ENCODE measurements at places on chromosomes 13 and 19.

DNA sequence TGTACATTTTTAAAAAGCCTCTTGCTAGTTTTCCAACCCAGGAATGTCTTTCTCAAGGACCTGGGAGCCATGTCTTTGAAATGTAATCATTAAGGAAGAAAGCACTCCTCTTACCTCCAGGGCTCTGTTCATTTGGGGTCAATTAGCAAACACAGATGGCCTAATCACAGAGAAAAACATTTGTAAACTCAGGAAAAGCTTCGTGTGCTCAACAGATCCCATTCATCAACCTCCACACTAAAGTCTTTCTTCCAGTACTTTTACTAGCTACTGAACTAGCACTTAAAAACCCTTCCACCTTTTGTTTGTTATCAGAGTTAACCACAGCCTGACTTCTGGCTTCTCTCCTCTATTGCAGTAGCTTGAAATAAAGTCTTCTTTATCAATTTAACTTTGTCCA lies 441.4 kb downstream of the PCDH20 start:
- no peak for DNase-seq

- no peak for DNase-seq
Measured at GRCh38 chr19:34085336-34085735, 87.0 kb upstream of the LSM14A start.

DNA sequence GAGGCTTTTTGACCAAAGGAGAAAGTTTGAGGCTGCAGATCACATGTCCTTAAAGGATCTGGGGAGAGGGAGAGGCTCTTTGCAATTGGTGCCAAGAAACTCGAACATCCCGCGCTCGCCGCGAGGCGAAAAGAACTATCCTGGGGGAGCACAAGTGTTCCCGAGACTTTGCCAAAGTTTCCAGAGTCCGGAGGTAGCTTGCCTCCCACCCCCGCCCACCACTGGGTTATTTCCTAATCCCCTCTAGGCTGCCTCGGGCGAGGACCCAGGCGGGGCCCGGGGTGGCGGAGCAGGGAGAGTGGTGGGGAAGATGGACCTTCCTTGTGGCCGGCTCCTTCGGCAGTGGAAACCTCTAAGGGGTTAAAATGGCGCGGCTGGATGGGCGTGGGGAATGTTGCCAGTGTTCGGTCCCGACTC lies 114.5 kb downstream of the KCNRG start:
- DNase-seq, result no peak

GRCh38 chr13:111241006-111241755 lies 79.3 kb upstream of the TEX29 start:
- DNase-seq, result no peak

- DNase-seq, result no peak
Measured at GRCh38 chr13:74168263-74168675, 34.1 kb upstream of the KLF12 start.

GRCh38 chr19:54387991-54388801 lies 23.5 kb upstream of the LAIR1 start:
- no peak for DNase-seq

GRCh38 chr19:55493052-55493644 lies 4.9 kb downstream of the SSC5D start:
- DNase-seq, result peak; percentile 45

DNA sequence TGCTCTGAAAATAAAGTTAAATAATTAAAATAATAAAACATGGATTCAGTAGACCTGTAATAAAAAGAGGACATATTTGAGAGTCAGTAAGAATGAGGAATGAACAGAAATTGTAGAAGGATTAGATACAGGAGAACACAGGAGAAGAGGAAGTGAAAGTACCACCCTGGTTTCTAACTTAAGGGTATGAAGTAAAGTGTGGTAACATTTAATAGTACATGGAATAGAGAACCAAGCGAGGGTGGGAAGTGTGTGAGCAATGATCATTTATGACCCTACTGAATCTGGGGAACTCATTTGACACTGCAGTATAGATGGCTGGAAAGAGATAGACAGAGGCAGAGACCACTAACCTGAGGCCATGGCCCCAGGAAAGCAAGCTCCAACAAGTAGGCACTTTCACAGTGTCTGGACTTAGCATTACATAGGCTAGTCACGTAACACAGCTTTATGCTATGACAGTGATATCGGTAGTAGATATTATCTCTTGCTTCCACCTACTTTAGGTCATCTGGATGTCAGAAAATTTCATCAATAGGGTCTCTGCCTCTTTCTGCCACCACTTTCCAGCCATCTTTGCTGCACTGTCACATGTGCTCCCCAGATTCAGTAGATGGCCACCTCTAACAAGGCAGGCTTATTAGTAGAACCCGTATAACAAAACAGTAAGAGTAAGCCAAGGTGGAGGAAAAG lies 633.9 kb upstream of the MIR17HG start:
- DNase-seq, result no peak

GRCh38 chr19:17751912-17752273 lies 616 bp downstream of the FCHO1 start:
- no peak for DNase-seq

GRCh38 chr19:28394725-28395124 lies 818.2 kb downstream of the UQCRFS1 start:
- DNase-seq, result no peak

DNA sequence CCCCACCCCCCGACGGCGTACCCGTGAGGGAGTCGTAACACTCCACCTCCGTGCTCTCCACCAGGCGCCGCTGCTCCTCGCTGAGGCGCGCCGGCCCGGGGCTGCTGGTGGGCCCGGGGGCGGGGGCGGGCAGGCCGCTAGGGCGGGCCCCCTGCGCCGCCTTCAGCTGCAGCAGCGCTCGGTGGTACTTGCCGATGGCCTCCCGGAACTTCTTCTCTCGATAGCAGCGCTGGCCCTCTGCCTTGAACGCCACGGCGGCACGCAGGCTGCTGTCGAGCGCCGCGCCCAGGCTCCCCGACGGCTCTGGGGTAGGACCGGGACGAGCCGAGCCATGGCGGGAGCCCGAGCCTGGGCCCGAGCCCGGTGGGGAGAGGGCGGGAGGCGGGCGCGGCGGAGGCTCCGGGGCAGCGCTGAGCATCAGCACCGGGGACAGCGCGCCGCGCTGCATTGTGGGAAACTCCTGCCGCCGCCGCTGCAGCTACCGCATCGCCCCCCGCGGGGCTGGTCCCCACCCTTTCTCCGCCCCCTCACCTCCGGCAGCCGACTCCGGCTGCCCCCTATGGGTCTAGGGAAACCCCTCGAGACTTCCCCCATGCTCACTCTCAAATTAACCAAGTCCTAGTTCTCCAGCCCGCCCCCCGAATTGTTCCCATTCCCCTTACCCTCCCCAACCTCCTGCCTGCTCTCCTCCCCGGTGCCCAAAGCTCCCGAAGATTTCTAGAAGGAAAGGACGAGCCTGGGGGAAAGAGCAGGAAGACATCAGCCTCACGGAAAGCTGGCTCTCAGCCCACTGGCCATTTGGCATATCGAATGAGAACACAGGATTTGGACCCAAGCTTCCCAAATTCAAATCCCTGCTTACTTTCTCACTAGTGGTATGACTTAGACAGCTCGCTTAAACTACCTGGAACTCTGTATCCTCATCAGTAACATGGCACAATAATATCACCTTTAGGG lies at the start of gene TTC9B:
TSS of gene TTC9B (minus strand) at position 451 of the 957 bp plus-strand sequence. CDS start at position 448, 3 bp downstream.
- DNase-seq, result no peak

DNA sequence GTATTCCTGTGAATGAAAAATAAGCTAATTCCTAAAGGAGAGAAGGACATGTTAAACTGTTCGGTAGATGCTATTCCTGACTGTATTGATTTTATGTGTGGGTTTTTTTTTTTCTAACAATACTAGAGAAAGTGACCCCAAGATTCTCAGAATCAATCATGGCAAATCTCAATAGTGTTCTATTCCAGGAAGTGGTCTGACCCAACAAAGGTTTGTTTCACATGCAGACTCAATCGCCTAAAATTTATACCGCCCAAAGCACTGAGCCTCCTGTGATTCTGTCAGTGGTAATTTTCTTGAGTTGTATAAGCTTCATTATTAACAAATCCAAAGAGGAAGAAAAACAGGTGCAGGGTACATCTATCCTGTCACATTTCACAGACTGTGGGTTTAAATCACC lies 293.7 kb downstream of the SUCLA2 start:
- DNase-seq, result no peak

DNA sequence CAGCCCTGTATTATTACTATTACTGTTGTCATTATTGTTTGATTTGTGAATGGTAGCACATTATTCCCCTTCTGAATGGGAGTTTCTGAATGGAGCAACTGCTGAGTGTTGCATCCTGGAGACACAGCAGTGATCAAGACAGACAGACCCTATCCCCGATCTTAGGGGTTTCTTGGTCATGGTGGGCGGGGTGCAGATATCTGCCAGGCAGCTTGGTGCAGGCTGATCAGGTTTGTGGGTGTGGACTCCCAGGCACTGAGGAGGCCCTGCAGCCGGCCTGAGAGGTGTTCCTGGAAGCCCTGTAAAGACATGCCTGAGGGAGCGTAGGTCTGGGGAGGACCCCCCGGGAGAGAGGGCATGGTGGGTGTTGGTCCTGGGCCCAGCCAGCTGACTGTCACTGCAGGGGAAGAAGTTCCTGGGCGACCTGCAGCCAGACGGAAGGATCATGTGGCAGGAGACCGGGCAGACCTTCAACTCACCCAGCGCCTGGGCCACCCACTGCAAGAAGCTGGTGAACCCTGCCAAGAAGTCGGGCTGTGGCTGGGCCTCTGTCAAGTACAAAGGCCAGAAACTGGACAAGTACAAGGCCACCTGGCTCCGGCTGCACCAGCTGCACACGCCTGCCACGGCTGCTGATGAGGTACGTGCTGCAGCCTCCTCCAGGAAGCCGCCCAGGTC lies 2.1 kb downstream of the MPND start:
- no peak for DNase-seq

- DNase-seq, result no peak
Measured at GRCh38 chr19:47435883-47436417, 16.6 kb upstream of the MEIS3 start.

- no peak for DNase-seq
Measured at GRCh38 chr13:112467236-112467635, 91.1 kb downstream of the SPACA7 start.

- DNase-seq, result no peak
Measured at GRCh38 chr19:41646589-41647204, 19.8 kb upstream of the CEACAM4 start.

- DNase-seq, result no peak
Measured at GRCh38 chr19:45247136-45247535, 1.9 kb upstream of the EXOC3L2 start.

DNA sequence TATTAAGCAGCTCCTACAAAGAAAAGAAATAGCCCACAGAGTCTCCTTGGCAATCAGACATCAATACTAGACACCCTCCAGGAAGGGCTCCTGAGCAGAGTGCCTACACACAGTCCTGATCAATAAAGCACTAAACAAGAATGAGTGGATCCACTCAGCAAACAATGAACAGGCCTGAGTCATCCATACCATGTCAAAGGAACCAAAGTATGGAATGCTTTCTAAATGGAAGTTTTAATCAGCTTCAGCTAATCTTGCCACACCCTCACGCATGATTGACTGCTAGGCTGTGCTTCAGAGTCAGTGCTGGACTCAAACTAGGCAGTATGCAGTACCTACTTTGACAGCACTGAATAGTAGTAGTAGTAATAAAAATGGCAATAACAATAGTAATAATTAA lies 392.7 kb upstream of the HTR2A start:
- no peak for DNase-seq

- no peak for DNase-seq
Measured at GRCh38 chr13:88303605-88304004, 632.4 kb downstream of the SLITRK5 start.

- DNase-seq, result no peak
Measured at GRCh38 chr19:56692206-56692895, 20.8 kb upstream of the ZNF835 start.

DNA sequence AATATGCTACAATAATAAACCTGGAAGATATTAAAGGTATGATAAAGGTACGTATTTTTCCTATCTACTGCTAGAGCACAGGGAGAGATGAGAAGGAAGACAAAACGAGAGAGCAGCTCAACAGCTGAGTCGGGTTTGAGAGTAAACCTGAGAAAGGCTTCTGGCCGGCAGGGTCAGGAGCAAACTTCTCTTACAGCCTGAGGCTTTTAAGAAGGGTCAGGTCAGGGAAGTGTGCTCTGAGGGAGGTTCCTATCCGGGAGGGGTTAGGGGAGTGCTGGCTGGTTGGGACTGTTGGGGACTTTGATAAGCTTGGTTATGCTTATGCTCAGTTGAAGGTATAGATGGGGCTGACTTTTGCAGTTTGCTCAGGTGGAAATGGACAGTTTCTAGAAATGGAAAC lies 77.7 kb upstream of the PRR20A start:
- DNase-seq, result no peak

- DNase-seq, result no peak
Measured at GRCh38 chr19:40466985-40467734, at the start of gene SPTBN4. Gene SPTBN4 (plus strand): TSS chr19:40467001. CDS start chr19:40472622, 5,621 bp downstream.

DNA sequence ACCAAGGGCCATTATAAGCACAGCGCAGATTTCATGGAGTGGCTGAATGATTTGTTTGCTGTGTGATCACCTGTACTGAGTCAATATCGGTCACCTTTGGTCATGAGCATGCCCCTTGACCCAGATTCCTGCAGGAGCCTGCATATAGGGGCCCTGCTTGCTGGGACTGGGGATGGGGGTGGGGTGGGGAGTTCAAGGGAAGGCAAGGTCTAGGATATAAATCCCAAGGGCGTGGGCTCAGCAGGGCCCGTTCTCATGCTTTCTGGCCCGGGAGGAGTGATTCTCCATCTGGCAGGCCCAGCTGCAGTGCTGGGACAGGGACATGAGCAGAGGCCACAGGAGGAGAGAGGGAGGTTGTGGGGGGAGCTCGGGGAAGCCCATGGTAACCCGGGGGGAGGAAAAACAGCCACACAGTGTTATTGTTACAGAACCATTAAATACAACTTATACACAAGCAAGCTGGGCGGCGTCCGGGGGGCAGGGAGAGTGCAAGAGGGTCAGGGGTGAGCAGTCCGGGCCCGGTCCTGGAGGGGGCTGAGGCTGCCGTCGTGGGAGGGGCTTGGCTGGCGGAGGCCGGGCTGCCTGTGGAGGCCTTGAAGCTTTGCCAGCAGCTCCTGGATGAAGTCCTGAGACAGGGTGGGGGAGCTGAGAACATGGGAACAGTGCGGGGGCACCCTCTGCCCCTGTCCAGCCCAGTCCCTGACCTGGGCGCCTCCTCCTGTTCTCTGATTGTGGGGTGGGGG lies 5.2 kb downstream of the PPP1R14A start:
- DNase-seq, result no peak

GRCh38 chr13:104408733-104409132 lies 1342.5 kb upstream of the SLC10A2 start:
- DNase-seq, result no peak

Data from HFFc6 (cell line).